ENCODE measurements at places on chromosomes 12 and 14.

DNA sequence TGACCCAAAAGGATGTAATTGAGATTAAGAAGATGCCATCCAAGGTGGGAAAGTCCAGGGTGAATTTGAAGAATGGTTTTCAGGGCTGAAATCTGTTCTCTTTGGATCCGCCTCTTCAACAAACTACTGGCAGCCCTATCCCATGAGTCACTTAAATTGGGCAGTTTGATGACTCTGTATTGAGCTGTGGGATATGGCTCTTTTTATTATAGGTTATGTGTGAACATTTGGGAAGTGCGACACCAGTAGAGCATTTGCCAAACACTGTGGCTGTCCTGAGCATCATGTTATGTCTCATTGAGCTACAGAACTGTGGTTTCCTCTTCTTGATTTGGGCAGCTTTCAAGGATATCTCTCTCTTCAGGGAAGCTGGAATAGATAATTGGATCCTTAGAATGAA lies 22.3 kb downstream of the IFT43 start:
- DNase-seq: no peak

DNA sequence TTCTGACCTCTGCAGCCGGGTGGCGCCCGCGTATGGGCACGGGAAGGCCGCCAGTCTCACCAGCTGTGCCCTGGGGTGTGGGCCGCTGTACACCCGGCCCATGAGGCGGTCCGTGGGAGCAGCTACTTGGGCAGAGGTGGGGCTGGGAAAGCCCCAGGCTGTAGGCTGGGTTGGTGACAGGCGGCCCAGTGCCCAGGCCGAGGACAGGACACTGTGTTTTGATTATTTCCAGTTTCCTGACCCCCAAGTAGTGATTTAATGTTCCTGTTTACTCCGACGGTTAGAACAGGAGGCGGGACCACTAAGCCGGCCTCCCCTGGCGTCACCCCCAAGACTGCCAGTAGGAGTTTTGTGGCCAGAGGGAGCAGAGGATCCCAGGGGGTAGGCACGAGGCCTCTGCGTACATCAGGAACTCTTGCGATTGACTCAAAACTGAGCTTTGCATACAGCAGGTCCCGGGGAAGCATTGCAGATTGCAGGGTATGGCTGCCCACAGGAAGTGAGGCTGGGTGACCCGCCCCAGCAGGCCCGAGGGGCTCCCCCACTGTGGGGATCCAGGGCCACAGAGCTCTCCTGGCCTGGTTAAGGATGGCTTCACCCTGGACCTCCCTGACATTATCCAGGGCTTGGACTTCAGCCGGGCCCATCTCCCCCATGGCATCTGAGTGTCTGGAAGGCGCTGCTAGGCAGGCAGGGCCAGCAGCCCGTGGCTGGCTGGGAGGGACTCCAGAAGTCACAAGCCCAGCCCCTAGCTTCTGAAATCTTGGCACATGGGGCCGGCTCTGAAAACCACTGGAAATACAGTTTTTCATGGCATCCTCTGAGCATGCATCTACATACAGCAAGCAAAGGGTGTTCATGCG lies 42.5 kb upstream of the DIO3 start:
- DNase-seq: peak; percentile 1

DNA sequence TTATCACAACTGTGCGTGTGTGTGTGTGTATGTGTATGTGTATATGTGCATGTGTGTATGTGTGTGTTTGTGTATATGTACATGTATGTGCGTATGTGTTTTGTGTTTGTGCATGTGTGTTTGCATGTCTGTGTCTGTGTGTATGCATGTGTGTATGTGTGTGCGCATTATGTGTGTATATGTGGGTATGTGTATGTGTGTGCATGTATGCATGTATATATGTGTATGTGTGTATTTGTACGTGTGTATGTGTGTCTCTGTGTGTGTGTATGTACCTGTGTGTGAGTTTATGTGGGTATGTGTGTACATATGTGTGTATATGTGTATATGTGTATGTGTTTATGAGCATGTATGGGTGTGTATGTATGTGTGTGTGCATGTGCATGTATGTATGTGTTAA lies 37.6 kb upstream of the PIWIL1 start:
- DNase-seq: no peak

DNA sequence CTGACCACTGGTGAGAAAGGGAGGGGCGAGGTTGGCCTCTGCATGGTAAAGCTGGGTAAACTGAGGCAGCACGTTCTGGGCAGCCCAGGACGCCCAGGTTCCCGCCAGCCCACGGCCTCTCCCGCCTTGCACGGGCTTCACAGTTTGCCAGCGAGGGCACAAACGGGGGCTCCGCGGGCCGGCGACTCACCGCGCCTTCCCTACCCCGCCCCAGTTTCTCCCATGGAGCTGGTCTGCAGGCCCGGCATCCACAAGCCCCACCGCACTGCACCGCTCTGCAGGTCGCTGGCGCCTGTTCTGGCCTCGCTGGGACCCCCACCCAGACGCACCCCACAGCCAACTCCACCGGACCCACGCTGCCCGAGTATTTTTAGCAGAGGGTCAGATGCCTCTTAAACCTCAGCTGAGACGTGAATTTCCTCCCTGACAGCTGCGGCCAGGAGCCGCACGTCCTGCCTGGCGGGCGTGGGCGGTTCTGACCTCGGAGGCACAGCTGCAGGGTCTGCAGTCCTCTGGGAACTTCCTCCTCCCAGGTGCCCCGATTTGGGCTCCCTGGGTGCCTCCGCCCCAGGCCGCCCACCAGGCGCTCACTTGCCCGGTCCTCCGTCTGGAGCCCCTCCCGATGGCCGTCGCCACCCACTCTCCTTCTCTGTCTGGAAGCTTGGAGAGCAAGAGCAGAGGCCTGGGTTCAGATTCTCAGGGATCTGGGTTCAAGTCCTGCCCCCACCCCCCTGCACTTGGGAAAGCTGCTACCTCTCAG lies 29.5 kb upstream of the INF2 start:
- no peak for DNase-seq

DNA sequence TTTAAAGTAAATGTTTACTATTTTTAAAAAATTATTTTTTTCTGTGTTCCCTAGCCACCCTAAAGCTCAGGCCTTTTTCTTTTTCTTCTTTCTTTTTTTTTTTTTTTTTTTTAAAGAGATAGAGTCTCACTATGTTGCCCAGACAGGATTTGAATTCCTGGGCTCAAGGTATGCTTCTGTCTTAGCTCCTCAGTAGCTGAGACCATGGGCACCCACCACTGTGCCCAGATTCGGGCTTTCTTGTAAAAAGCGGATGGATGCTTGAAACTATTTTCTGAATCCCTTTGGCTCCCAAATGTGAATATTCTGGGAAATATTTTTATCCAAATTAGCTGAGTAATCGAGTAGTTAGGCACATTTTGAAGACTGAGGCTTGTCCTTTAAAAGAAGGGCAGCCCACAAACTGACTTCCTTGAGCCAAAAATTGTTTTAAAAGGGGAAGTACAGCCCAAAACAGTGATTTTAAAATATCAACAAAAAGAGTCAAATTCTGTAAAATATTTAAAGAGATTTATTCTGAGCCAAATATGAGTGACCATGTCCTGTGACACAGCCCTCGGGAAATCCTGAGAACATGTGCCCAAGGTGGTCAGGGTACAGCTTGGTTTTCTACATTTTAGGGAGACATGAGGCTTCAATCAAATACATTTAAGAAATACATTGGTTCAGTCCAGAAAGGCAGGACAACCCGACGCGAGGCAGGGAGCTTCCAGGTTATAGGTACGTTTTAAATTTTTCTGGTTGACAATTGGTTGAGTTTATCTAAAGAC lies 28.8 kb upstream of the HIGD1C start:
- DNase-seq: no peak

DNA sequence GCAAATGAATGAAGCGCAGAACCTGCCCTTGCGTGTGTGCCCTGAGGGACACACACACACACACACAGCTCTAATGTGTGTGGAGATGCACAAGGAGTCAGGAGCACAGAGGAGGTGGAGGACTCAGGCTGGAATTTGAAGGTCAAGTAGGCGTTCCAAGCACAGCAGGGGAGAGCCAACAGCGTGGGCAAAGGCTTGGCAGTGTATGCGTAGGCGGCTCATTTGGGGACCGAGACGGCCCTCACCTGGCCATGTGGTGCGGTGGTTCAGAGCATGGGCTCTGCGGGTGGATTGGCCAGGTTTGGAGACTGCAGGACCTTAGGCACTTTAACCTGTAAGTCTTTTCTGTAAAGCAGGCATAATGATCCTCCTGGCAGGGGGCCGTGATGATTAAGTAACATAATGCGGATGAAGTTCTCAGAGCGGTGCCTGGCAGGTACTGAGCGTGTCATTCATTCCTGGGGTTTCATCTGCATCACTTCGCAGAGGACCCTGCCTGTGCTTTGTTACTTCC lies 69.5 kb upstream of the SLC24A4 start:
- no peak for DNase-seq

DNA sequence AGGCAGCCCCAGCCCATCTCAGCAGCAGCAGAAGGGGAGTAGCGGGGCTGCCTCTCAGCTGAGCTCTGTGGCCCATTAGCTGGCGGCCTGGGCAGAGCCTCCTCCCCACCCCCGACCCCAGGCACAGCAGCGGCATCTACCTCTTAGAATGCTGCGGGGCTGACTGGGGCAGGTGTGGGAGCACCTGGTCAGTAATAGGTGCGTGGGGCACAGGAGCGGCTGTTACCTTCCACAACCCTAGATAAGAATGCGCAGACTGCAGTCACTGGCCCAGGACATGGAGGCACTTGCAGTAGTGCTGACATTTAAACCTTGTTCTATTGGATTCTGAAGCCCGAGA lies 35.6 kb downstream of the SYNE3 start:
- no peak for DNase-seq

DNA sequence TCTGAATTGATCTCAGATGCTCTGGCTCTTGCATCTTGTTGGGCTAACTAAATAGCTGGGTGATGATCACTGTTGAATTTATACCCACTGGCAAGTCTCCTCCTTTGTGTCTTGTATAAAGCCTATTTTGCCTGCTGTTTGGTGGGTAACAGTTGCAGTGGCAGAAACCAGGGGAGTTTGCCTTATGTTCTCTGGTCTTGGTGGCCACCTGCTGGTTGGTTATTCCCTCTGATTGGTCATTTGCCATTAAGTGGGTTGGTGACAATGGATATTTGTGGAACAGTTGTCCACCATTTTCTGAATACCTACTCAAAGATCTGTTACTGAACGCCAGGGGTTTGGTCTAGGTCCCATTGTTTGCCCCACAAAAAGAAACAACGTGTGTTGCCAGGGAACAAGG lies 52.1 kb downstream of the AVPR1A start:
- no peak for DNase-seq
